ENCODE measurements at places on chromosomes 6 and 20.

- no peak for DNase-seq
These were observed 66.8 kb upstream of the MBOAT1 start for GRCh38 chr6:20279051-20279450.

DNA sequence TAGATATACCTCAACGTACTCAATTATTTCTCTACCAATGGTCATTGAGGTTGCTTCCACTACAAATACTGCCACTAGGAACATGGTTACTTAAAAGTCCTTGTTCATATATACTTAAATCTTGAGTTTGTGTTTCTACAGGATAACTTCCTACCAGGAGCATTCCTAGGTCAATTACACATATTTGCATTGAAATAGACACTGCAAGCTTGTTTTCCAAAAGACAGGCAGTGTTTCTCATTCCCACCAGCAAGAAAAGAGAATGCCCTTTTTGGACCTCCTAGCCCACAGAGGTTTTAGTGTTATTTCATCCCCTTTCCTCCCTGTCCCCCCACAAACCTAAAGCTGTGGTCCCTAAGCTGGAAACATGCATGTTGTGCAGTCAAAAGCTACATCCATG lies 177.3 kb downstream of the ID4 start:
- no peak for DNase-seq

GRCh38 chr6:17492350-17492749 lies 99.0 kb downstream of the CAP2 start:
- DNase-seq = no peak

GRCh38 chr6:95094751-95095663 lies 482.3 kb upstream of the MANEA start:
- no peak for DNase-seq

DNA sequence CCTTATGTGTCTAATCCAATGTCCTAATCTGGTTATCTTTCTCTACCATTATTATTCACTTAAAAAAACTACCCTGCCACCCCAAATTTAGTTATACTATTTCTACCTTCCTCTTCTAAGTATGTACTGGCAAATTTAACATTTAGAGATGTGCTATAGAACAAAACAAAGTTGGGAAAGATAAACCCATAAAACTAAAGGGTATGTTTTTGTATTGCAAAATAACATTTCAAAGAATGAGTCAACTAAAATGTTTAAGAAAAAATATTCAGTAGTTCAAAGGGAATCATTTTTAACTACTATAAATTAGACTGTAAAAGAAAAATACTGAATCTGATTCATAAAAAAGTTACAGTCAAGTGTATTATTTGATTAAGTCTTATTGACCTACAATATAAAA lies 103.0 kb downstream of the LMBRD1 start:
- DNase-seq = no peak

GRCh38 chr6:101597693-101598092 lies 204.2 kb downstream of the GRIK2 start:
- DNase-seq = no peak

DNA sequence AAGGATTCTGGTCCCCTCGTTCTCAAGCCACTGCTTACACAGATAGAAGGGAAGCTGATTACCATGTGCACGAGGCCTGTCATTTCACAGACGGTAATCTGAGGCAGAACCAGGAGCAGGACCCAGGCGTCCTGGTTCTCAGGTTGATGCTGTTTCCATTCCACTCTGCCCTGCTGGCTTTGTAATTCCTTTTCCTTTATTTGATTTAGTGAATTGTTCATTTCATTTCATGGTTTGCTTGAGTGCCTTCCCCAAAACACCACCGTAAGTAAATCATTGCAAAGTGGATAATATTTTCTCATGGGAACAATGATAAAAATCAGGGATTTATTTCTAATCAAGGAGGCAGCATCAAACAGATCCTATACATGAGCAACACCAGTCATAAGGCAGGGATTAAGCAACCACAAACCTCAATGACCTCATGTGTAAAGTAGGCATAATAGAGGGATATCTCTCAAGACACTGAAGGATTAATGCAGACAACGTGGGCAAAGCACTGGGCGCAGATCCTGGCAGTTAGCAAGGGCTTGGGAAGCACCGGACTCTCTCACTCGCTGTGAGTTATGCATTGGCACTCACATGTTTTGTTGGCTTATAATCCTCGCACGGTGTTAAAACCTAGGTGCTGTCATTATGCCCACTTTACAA lies 229.5 kb upstream of the FOXQ1 start:
- no peak for DNase-seq

DNA sequence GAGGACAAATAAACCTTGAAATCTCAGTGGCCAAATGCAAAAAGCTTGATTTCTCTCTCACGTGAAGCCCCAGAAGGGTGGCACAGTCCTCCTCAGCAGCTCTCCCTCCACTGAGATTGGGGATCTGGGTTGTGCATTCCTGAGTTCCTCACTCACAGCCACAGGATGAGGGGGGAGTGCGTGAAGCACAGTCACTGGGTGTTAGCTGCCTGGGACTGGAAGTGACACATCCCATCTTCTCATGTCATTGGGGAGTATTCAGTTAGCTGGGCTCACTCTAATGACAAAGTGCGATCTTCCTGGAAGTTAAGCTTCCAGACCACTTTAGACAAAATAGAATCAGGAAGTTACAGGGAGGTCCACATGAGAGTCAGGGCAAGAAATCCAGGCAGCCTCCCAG lies 192.2 kb upstream of the LRFN2 start:
- DNase-seq = no peak

- no peak for DNase-seq
These were observed 663.9 kb downstream of the PRKN start for GRCh38 chr6:162063666-162064065.

DNA sequence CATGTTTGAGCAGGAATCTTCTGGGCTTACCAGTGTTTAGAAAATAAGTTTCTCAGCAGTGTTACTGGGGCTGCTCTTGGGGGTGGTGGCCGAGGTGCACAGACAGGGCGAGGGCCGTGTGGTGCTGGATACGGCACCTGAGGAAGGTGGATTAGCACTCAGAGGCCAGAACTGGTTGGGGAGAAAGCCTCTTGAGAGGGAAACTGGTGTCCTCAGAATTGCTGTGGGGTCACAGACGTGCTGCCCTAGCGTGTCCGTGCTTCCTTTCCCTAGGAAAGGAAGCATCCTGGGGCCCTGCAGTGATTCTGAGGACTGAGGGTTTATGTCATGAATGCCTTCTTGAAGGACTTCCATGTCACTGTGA lies 32.1 kb upstream of the SLC22A1 start:
- DNase-seq = no peak

- no peak for DNase-seq
These were observed 82.9 kb downstream of the ANKRD60 start for GRCh38 chr20:58145506-58146080.

DNA sequence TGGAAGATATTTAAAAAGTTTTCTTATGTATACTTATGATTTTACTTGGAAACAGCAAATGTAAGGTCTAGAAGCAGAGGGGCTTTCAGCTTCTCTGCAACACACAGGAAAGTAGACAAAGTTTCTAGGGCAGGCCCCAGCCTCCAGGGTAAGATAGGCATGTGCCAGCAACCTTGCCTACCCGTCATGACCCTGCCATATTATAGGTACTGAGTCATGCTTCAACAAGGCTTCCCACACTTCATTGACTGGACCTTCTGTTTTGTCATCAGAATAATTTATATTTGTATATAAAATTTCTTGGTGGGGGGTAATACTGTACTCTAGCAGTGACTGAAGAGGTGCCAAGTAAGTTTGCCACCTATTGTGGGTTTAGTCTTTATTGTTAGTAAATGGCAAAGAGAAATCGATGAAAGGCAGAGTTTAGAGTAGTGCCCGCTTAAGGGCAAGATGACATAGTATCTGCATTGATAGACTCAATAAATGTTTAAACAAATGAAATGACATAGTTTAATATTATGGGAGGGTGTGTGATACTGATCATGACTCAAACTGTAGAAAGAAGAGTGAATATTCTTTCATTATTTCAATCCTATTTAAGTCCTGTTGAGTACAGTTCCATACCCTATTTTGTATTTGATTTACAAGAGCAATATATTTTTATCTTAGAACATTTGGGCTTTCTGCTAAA lies 95.6 kb downstream of the JARID2 start:
- DNase-seq = no peak

DNA sequence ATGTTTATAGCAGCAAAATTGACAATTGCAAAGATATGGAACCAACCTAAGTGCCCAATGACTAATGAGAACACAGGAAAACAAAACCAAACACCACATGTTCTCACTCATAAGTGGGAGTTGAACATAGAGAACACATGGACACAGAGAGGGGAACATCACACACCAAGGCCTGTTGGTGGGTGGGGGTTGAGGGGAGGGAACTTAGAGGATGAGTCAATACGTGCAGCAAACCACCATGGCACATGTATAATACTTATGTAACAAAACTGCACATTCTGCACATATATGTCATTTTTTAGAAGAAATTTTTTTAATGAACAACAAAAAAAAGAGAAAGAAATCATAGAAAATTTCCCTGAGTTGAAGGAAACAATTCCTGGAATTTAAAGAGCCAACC lies 3.9 kb downstream of the EPM2A start:
- DNase-seq = no peak

DNA sequence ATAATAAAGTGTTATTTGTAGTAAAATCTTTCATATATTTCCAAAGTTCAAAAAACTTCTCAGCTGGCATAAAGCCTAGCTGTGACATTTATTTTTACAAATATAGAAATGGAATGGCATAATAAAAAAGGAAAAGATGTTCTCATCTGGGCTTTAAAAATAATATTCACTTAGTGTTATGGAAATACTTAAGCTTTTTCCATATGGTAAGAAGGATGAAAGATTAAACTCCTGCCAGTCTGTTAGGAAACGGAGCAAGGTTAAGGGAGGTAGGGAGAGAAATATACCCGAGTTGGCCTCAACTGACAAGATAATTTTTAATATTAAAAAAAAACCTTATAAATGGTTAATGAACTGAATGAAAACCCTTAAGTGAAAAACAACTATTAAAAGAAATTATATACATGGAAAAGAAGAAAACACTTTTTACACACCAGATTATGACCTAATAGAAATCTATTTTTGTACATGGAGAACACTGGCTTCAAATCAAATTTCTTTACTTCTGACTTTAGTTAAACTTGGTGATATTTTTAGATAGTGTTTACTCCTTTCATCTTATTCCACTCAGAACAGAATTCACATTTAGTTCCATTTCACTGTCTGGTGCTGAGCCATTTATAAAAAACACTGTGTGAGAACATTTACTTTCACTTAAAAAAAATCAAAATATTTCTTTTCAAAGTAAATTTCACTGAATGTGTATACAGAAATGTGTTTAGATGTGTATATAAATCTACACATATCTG lies 137.0 kb downstream of the DST start:
- DNase-seq = no peak

DNA sequence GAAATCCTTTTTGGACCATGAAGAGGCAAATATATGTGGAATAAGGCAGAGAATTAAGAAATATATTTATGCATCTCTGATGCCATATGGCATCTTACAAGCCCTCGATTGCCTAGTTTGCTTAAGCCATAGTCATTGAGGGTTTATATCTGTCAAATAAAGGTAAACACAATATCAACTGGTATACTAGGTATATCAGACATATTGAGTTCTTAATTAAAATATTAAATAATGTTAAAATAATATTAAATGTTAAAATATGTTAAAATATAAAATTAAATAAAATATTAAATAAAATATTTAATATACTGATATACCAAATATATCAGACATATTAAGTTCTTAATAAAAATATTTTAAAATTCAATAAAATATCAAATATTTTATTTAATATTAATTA lies 567.4 kb upstream of the PTCHD4 start:
- no peak for DNase-seq

DNA sequence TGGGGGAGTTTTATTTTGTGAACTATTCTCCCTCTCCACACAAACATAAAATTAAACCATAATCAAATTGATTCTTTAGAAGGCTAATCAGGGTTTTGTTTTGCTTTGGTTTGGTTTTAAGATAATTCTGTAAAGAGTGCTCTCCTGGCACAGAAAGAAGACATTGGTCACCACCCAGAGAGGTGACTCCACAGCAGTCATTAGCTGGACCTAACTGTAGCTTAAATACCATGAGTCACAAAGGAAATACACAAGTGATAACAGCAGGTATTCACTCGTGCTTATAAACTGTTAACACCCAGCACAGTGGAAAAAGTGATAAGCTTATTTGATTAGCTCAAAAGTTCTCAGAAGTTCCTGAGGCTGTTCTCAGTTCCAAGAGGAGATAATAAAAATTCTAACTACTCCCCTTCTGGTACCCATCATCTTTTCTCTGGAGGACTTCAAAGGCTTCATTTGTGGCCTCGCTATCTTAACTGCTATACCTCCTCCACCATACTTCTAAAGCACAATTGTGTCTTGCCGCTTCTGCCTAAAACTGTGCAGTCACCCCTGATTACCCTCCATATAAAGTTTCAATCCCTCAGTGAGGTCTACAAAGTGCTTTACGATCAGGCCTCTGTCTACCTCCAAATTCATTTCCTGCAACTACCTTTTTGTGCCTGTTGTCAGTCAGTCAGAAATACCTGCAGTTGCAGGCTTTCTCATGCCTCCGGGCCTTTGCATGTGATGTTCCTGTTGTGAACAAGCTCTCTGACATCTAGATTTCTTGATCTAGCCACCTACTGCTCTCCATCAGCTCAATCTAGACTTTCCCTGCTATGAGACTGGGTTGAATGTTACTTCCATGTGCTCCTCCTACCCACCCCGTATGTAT lies 201.1 kb downstream of the SAMD5 start:
- no peak for DNase-seq

GRCh38 chr6:23034926-23035325 lies 465.6 kb downstream of the HDGFL1 start:
- DNase-seq = no peak

DNA sequence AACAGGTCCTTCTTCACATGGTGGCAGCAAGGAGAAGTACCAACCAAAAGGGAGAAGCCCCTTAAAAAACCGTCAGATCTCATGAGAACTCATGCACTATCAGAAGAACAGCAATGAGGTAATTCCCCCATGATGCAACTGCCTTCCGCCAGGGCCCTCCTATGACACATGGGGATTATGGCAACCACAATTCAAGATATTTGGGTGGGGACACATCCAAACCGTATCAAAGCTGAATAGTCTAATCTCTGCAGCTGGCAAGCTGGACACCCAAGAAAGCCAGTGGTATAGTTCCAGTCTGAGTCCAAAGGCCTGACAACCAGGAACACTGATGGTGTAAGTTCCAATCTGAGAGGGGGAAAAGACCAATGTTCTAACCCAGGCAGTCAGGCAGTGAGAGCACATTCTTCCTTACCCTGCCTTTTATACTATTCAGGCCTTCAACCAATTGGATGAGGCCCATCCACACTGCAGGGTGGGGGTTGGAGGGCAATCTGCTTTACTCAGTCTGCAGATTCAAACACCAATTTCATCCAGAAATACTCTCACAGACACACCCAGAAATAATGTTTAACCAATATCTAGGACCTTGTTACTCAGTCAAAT lies 17.9 kb upstream of the CNKSR3 start:
- no peak for DNase-seq

GRCh38 chr6:129895692-129896091 lies 34.6 kb upstream of the TMEM244 start:
- no peak for DNase-seq

DNA sequence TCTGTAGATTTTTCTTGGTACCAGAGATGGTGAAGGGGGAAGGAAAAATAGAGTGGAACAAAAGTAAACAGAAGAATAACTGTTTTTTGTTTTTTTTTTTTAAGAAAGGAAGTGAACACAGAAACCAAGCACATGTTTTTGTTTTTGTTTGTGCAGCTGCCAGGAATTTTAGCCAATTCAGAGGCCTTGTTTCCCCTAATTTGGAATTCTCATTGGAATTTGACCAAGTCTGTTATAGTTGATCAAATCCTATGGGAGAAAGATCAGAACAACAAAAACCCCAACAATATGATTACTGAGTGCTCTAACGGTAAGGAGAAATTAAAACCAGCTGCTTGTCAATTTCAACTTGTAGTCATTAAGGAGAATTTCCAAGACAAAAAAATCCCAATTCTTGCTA lies 18.2 kb upstream of the IL22RA2 start:
- DNase-seq = no peak

Measured in stimulated activated CD4-positive, alpha-beta T cell treated with anti-CD3 and anti-CD28 coated beads, TNF-alpha, amount 100 ng/mL, for 1 hour (primary cell).